Left colon (tissue), 2 donors: ENCODE measurements at places on chromosomes 16 and 17.

DNA sequence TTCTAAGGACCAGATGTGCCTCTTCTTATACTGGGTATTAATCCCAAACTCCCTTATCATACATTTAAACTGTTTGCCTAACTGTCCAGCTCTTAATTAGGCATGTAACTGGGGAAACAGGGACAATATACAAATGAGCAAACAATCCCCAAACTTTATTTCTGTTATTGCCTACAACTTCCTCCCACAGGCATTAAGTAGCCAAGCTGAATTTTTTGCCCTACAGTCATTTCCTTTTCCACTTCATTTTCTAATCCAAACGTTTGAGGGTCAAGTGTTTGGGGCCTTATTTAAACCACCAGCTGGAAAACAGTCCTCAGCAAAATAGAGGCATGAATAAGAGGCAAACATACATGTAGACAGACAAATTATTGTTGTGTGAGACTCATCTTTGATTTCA, 77.4 kb upstream of the CCL2 start:
- no peak for DNase-seq

DNA sequence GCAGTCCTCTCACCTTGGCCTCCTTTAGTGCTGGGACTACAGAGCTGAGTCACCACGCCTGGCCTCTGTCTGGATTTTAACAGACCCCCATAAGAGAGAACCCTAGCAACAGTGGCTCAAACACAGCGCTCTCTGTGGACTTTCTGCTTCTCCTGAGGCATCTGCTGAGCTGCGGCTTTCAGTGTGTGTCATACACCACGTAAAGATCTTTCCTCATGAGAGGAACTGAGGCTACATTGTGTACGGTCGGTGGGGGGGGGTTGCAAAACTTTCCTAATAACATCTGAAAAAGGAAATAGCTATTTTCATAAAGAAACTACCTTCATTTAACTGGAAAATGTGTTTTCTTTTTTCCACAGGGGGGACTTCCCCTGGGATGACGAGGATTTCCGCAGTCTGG, 32.9 kb downstream of the DEF8 start:
- DNase-seq, result no peak

GRCh38 chr16:1825864-1826690, 548 bp downstream of the HAGH start:
- no peak for DNase-seq

DNA sequence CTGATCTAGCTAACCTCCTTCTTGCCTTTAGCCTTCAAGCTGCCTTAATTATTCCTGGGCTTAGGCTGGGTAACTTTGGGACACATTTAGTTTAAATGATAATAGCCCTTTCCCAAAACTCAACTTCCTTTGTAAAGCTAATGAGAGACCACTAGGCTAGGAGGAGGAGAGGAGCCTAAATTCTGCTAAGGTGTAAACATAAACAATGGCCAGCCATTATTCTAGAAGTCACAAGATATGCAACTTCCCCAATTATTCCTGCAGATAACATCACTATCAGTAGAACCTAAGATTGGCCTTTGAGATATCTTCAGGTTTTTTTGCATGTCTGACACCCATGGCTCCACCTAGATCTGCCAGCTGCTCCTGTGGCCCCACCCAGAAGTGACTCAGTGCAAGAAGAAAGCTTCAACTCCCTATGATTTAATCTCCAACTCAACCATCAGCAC, 131.2 kb upstream of the FAM20A start:
- no peak for DNase-seq

DNA sequence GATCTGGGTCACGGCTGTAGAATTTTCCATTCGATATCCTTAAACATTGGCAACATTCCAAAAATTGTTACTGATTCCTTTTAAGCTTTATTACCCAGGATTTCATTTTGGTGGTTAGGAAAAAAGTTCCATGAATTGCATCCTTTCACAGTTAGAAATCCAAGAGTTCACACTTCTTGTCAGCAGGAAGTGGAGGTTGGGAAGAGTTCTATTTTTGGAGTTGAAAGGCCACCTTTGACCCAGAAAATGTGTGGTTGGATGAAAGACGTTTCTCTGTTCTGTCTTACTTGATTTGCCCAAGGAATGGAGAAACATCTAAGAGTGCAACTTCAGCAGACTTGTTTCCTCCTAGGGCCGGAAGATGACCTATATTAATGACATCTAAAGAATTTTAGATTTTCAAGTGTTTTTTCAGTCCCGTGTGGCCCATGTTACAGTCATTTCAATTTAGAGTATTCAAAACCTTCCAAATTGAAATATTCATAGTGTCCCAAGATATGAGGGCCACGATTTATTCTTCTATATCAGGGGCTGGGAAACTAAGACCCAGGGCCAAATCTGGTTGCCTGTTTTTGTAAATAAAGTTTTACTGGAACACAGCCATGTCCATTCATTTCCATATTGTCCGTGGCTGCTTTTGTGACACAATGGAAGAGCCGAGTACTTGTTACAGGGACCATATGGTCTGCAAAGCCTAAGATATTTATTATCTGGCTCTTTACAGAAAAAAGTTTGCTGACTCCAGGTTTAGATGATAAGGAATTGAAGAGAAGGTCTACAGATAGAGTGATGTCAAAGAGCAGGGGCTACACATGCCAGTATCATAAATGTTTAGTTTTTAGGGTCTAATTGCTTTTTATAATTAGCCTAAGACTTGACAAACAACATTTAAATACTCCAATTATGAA, 50.2 kb downstream of the CDK5R1 start:
- no peak for DNase-seq

DNA sequence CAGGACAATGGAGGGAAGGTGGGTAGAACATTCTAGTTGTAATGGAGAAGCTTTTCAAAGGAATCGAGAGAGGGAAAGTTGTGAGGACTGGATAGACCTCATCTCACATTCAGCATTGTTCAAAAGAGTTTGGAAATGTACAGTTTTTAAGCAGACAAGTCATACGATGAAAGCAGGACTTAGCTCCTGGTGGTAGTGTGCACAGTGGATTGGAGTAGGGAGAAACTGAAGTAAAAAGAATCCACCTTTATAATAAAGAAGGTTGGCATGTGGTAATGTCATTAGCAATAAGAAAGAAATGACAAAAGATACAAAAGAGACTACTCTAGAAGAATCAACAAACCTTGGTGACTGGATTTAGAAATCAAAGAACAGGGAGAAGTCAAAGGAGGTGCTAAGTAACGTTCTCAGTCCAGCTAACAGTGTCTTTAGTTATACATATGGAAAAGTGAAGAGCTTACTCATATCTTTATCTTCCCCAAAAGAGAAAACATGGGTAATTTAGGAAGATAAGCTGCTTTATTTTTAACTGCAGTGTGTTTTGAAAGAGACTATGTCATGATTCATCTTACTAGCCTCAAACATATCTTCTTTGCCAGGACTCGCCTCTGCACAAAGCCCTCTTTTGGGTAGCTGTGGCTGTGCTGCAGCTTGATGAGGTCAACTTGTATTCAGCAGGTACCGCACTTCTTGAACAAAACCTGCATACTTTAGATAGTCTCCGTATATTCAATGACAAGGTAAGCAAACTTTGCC, 18.7 kb upstream of the EVI2A start:
- DNase-seq, result no peak

DNA sequence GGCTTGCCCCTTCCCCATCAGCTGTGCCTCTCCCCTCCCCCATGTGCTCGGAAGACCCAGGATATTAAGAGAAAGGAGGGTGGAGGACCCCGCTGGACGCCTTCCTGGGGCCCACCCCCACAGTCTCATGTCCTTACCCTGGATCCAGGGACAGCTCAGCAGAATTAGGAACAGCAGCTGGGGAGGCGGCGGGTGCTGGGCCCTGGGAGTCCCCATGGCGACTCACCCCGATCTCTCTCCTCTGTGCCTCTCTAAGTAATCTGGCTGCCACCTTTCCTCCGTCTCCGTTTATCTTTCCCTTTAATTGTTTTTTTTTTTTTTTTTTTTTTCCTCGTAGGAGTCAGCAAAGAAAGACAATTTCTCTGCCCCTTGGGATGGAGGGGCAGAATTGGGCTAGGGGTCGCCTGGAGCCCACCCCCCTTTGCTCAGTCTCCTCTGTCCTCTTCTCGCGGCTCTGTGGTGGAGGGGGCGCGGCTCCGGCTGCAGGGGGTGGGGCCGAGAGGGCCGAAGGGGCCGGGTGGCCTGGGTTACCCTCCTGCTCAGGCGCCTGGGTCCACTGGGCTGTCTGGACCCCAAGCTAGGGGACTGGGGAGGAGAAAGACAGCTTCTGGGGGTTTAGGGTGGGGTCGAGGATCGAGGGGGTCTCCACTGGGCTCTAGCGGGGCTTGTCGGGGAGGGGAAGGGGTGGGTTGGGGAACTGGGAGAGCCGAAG, 390 bp downstream of the SEZ6L2 start:
- peak; percentile 72 for DNase-seq

DNA sequence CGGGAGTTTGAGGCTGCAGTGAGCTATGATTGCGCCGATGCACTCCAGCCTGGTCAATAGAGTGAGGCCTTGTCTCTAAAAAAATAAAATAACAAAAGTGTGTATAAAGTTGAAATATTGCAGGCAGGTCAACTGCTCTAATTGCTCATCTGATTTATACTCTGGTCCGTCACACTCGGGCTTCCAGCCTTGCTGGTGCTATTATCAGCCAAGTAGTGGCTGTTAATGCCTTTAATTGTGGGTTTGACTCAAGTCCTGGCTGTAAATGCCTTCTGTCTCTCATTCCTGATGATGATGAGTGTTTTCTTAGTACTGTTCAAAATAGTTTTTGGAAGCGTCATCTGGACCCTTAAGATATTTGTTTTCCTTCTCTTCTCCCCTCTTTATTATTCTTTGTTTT, 18.4 kb downstream of the SYT17 start:
- DNase-seq, result no peak
